ENCODE measurements at places on chromosomes 1 and 21. TPM values are rescaled to one million over a fixed set of nuclear protein-coding genes. Genes with fewer than 3 reads are reported as not detected.

KAZN gene
- total RNA-seq, result 26.9 TPM

OR6K3 gene
- total RNA-seq, result not detected

FNDC5 gene
- 0.96 TPM for total RNA-seq

SMIM11 gene
- total RNA-seq, result 3.9 TPM

DNA sequence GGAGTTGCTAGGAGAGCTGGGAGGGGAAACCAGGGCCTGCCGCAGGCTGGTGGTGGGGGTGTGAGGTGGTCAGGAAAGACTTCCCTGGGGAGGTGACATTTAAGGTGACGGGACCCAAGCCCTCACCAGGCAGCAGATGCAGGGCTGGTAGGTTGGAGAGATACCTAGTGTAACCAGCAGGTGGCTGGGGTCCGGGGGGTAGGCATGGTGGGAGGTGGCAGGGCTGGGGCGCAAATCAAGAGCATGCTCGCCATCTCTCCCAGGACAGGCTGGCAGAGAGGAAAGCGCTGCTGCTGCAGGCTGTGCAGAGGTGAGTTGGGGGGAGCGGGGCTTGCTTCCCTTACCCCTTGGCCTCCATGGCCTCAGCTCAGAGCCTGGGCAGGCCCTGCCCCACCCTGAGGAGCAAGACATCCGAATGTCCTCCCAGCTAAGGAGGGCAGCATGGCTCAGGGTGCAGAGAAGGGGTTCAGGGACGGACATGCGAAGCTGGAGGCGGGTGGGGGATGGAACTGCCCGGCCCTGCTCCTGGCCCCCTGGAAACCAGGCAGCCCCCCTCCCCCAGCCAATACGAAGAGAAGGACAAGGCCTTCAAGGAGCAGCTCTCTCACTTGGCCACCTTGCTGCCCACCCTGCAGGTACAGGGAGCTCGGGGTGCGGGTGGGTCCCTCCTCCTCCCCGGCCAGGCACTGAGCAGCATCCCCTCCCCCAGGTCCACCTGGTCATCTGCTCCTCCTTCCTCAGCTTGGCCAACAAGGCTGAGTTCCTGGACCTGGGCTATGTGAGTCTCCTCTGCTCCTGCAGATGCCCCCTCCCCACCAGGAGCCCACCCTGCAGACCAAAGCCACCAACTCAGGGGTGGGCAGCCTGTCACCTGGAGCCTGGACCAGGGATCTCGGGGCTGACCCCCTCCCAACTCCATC is 4.0 kb downstream of the RNF207 start:
- no peak for DNase-seq

DNA sequence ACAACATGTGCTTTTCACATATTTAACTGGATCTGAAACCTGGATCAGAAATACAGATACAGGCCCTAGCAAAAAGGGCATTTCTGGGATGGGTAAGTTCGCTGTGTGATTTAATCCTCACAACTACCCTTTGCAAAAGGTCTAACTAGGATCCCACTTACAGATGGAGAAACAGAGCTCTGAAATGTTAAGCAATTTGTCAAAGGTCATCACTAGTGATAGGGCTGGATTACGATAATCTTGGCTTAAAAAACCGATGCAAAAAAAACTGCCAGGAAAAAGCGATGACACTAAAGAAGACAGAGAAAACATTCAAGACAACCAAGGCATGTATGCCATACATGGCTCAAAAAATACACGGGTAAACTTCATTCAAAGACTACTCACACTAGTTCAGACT is 29.9 kb downstream of the AHCTF1 start:
- no peak for DNase-seq

DNA sequence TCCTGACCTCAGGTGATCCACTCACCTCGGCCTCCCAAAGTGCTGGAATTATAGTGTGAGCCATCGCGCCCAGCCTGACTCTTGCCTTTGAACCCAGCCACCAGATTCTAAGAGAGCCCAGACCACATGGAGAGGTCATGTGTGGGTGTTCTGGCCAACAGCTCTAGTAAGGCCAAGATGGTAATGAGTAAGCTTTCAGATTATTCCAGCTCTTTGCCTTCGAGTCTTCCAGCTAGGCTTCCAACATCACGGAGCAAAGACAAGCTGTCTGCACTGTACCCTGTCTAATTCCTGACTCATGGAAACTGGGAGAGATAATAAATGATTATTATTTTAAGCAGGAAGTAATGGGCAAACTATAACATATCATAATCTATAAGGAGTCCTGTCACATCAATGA is 14.8 kb upstream of the ZFP69B start:
- no peak for DNase-seq

DNA sequence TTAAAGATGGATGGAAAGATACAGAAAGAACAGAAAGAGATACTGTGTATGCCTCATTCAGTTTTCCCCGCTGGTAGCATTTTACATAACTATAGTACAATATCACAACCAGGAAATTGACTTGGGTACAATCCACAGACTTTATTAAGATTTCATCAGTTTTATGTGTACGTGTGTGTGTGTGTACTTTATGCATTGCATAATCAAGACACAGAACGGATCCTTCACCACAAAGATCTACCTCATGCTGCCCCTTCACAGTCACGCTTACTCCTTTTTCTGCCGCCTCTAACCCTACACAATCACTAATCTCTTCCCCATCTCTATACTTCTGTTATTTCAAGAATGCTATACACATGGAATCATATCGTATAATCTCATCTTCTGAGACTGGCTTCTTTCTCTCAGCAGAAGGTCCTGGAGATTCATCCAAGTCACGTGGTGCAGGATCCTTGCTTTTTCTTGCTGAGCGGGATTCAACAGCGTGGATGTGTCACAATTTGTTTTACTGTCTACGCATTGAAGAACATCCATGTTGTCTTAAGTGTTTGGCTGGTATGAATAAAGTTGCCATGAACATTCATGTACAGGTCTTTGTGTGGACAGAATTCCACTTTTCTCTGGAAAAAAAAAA is 76.7 kb downstream of the SLC35F3 start:
- no peak for DNase-seq

DNA sequence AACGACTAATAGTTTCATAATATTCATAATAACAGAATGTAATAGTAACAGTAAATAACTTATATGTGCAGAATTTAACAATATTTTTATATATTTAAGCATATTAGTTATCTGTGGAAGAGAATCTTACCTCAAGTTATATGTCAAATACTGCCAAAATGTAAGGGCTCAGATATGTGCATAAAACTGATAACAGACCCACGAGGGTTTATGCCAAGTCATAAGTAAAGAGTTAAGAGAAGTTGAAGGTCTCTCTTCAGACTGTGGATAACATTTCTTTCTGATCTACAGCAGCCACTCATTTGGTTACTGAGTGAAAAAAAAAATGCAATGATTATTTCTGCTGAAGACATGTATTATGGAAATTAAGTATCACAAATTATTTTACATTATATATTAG is 1167.8 kb upstream of the NCAM2 start:
- DNase-seq, result no peak

Data from mesenteric fat pad (tissue), 1 donor.